ENCODE measurements at places on chromosomes 1 and 21.
A peak's percentile ranks its signal among the peaks of the same experiment; 100 is the strongest.

DNA sequence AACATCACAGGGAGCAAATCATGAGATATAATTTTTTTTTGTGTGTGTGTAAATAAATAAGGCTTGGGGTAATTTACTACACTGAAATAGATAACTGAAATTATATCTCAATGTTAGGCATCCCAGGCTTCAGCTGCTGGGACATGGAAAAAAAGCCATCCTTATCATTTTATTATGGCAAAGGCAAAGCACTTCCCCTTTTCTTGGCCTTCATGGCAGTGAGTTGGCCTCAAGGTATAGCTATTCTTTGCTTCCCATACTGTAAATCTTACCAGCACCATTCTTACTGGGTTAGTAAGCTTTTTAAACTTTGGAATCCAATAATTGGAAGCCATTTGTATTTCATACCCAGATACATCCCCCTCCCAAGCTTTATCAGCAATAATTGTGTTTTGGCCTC lies 29.0 kb downstream of the RBM11 start:
- no peak for DNase-seq

DNA sequence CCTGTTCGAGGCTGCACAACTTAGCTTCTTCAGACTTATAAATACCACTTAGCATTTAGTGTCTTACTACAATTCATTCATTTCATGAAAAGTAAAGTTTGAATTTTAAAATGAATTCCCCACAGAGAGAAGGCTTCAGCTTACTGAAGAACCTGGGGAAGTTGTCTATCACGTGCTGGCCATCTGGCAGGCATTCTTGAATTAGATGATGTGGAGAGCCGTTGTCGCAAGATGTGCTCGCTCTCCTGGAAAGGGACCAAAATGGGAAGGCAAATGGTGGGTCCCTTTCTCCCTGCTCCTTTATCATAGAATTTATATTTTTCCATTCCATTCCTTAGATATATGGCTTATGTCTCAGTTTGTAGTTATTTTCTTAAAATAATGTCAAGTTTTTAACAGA lies 90.5 kb downstream of the CD247 start:
- no peak for DNase-seq

DNA sequence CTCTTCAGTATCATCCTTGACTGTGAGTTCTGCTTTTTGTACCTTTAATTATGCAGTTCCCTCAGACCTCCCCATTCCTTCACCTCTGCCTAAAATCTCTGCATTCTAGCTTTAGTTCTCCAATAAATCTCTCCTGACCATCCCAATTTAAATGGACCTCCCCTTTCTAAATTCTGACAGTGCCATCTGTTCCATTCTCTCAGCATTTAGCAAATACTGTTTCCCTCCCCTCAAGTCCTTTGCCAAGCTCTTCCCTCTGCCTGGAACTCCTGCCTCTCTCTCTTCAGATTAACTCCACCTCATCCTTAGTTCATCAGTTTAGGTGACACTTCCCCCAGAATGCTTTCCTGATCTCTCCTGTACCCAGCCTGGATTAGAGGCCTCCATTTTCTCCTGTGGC lies 54.0 kb upstream of the JUN start:
- DNase-seq: no peak

DNA sequence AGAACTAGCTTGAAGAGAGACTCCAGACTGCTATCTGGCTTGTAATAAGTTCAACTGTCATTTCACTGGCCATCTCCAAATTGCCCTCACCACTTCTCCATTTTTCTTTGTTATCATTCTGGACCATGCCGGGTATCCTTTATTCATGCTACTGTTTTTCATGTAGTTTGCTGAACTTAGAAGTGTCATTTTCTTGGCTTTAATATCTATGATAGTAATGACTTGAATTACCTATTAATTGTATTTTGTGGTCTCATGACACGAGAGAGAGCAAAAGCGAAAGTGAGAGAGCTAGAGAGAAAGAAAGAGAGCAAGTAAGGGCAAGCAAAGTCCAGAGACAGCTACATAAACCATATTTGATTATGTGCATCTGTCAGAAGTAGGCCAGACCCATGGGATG lies 184.9 kb upstream of the ATP1B1 start:
- no peak for DNase-seq

DNA sequence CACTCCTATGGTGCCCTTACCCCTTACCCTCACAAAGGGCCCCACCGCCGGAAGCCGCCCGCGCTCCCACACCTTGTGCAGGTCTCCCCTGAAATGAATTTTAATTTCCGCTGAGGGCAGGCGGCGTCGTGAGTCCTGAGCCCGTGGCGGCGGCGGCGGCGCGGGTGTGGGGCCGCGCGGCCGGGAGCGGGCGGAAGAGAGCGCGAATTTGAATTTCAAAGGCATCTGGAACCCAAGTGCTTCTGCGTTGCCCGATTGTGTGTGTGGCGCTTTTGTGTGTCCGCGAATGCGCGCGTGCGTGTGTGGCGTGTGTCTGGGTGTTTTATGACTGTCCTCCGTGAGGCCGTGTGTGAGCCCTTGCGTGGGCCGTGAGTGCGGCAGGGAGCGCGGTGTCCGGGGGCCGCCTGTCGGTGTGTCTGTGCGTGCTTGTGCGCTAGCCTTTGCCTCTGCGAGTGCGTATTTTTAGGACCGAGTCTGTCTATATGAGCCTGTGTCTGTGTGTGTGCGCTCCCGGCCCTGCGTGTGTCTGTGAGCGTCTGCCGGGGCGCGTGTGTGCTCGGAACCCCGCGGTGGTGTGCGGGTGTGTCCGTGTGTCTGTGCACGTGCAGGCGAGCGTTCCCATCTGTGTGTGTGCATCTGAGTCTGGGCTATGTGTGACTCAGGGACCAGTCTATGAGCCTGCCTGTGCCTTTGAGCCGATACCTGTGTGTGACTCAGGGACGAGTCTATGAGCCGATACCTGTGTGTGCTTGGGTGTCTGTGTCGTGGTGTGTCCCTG lies 7.9 kb upstream of the ADGRB2 start:
- DNase-seq: peak; percentile 49

GRCh38 chr1:170213596-170213995 lies 67.8 kb downstream of the NTMT2 start:
- DNase-seq: no peak

DNA sequence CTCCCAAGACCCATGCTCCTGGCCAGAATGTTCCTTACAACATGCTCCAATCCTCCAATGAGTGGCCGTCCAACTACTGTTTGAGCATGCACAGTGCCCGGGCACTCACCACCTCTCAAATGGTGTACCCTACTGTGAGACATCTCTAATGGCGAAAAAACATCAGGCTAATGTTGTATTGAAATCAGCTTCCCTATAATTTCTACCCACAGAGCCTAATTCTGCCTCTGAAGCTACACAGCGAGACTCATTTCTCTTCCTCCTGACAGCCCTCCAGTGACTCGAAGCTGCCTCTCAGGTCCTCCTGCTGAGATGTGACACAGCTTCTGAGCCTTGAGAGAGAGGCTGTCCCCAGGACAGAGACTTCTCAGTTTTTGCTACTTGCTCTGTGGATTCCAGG lies 130.7 kb downstream of the FAM78B start:
- DNase-seq: no peak

GRCh38 chr1:85838238-85838637 lies 130.0 kb upstream of the ZNHIT6 start:
- DNase-seq: no peak

DNA sequence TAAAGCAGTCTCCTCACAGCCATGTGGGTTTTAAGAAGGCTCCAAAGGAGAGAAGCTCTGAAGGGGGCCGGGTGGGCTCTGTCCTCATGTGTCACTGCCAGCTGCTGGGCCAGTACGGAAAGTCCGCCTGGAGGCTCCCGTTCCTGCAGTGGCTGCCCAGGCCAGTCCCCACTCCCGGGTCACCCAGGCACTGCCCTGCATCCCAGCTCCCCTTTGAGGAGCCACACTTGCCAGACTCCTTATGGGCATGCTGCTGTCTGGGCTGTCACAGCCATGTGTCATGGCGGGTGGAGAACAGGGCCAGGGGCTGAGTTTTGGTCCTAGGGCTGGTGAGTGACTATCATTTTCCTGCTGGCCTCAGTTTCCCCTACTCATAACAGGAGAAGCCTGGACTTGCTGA lies 79.4 kb upstream of the ACTRT2 start:
- no peak for DNase-seq

DNA sequence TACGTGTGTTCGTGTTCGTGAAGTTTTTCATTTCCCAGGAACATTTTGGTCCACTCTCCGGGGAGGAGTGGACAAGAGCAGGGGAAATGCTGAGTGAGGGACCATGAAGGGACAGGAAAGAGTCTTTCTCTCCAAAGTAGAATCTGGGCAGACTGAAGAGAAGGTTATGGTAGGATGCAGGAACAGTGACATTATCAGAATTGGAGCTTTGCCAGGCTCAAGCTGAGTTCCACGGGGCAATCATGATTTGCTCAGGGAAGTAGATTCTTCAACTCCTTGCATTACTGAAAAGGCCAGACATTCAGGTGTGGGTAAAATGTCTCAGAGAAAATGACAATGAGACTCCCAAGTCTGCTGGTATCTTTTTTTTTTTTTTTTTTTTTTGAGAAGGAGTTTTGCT lies 16.6 kb downstream of the ATP1A4 start:
- DNase-seq: no peak

DNA sequence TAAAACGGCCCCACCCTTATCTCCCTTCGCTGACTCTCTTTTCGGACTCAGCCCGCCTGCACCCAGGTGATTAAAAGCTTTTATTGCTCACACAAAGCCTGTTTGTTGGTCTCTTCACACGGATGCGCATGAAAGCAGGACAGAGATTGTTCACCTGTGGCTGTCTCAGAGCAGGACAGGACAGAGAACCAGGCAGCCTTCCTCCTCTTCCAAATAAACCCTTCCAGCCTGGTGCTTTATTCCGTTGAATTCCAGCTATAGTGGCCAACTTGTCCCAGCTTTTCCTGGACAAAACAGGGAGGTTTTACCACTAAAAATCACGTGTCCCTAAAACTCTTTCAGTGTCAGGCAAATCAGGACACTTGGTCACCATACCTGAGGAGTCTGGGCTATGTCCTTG lies 9.5 kb upstream of the DMRTB1 start:
- DNase-seq: peak; percentile 23

DNA sequence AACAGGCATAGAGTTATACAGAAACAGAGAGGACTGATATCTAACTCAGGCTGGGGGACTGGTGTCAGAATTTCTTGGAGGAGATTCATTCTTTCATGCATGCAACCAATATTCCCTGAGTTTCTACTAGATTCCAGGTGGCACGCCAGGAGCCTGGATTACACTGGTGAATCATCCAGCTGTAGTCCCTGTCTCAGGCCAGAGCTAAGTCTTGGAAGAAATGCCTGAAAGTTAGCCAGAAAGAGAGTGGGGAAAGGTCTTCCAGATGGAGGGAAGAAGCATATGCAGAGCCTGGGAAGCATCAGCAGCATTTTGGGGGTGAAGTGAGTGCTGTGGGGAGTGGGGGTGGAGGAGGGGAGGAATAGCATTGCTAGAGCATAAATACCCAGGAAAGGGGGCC lies 239.1 kb downstream of the OMA1 start:
- DNase-seq: no peak

DNA sequence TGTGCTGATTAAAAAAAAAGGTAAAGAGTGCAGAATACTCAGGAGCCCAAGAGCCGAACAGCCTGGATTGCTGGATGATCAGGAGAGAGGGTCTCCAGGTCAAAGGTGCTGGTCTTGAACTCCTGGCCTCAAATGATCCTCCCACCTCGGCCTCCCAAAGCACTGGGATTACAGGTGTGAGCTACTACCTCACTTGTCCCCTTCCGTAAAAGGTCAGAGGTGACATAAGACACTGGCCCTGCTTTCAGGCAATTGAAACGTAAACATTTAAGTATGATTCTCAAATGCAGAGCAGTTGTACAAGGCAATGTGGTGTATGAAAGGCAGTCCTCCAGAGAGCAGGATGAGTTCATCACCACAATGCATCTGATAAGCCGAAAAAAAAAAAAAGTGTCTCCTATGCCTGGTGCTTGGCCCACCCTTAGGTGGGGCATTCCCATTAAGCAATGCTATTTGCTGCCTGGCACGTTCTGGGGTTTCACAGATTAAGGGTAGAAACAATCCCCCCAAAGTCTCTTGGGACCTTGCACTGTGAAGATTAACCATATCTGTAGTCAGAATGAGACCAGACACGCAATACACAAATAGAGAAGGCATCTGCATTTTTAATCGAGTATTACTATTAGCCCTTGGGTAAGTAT lies 47.7 kb downstream of the PARP1 start:
- DNase-seq: no peak

GRCh38 chr1:93744299-93744988 lies 62.8 kb upstream of the BCAR3 start:
- DNase-seq: no peak

- no peak for DNase-seq
Measured at GRCh38 chr21:35254006-35254764, 205.1 kb upstream of the RUNX1 start.

DNA sequence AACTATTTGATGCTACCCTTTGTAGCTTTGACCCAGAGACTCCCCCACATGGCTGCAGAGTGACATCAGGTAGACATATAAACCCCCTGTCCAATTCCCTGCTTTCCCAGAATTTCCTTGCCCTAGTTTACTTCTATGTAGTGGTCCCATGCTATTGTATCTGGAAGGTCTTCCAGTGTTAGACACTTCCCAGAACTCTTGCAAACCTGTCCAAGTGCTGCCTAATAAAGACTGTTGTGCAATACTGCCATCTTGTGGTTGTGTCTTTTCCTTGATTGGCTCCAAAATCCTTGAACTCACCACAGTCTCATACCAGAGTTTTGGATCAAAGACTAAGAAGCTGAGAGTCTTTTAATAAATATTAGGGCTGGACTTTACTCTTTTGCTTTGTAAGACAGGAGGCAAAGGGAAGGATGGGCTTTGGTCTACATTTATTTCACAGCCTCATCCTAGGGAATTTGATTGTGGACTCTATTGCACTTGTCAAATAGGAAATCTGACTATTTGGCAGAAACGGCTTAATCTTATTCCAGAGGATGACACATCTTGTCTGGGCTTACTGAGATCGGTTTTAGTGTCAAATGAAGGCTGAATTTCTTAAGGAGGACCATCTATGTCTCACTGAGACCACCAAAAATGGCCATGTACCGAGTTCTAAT lies 169.9 kb downstream of the LRRC7 start:
- DNase-seq: peak; percentile 81

- DNase-seq: no peak
Measured at GRCh38 chr1:234909307-234909810, 219.3 kb downstream of the TOMM20 start.

GRCh38 chr1:115506518-115506917 lies 135.3 kb upstream of the VANGL1 start:
- DNase-seq: no peak

GRCh38 chr1:165011186-165011585 lies 345.3 kb downstream of the LMX1A start:
- no peak for DNase-seq

GRCh38 chr1:208135354-208135753 lies 108.8 kb downstream of the PLXNA2 start:
- DNase-seq: no peak

DNA sequence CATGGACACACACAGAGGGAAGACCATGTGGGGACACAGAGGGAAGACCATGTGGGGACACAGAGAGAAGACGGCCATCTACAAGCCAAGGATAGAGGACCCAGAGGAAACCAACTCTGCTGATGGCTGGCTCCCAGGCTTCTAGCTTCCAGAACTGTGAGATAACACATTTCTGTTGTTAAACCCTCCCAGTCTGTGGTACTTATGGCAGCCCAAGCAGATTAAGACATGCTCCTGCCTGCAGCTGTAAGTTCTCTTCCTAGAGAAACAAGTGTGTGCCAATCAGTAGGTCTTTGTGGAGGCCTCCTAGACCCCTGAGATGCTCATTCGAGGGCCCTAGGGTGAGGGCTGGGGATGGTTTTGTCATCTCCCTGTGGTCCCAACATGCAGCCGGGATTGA lies 2.7 kb downstream of the AGT start:
- no peak for DNase-seq

All from neural progenitor cell (in vitro differentiated cells).